Cardiac muscle cell (in vitro differentiated cells and primary cell): ENCODE measurements at places on chromosomes 4 and X.
A peak's percentile ranks its signal among the peaks of the same experiment; 100 is the strongest.

GRCh38 chrX:75603833-75604232 lies 81.0 kb upstream of the ZDHHC15 start:
- DNase-seq: peak; percentile 19

- DNase-seq: no peak
Measured at GRCh38 chr4:87502580-87503238, 26.5 kb downstream of the SPARCL1 start.

DNA sequence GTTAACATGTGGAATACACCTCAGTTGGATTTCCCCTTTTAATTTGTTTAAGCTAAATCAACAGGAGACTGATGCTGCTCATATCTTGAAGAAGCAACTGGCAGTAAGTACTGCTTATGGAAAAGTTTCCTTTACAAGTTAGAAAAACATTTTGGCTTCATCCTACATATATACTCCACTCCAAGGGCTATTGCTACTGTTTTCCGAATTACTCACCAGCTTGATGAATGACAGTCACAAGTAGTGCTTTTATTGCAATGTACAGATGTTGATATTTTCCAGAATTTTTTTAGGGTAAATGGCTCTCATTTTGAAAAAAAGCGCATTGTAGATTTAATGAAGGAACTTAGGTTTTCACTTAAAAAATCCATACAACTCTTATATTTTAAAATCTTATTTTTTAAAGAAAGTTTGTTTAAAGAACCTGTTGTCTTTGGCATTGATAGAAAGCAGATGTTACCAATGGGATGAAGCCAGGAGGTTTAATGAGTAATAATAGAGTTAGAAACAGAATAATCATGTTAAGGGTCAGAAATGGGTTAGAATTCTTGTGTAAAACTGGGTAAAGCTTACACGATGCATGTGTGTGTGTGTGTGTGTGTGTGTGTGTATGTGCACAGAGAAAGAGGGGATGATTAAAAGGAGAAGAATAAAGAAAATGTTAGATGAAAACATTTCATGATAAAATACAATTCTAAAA lies 272.9 kb downstream of the CFAP299 start:
- DNase-seq: no peak

GRCh38 chrX:150199803-150200202 lies 163.3 kb upstream of the MAMLD1 start:
- DNase-seq: no peak

GRCh38 chr4:166165829-166166420 lies 292.9 kb downstream of the TLL1 start:
- peak; percentile 87 for DNase-seq

GRCh38 chr4:112410364-112410763 lies 105.6 kb downstream of the NEUROG2 start:
- DNase-seq: no peak

DNA sequence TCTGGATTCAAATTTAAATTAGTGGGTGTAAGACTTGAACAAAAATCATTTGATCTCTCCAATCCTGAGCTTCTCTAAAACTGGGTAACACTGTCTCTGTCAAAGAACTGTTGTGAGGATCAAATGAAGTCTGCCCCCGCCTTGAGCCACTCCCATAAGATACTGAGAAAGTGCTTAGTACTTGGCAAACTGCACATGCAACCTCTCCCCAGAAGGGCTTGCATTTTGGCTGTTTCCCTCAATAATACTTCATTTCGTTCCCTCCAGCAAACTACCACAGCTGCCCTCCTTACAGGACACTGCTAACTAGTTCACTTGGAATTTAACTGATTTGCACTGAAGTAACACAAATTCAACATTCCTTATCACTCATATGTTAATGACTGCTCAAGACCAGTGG lies 79.8 kb downstream of the APBB2 start:
- DNase-seq: no peak

- DNase-seq: peak; percentile 20
Measured at GRCh38 chrX:71621603-71622002, 3.3 kb upstream of the CXCR3 start.

DNA sequence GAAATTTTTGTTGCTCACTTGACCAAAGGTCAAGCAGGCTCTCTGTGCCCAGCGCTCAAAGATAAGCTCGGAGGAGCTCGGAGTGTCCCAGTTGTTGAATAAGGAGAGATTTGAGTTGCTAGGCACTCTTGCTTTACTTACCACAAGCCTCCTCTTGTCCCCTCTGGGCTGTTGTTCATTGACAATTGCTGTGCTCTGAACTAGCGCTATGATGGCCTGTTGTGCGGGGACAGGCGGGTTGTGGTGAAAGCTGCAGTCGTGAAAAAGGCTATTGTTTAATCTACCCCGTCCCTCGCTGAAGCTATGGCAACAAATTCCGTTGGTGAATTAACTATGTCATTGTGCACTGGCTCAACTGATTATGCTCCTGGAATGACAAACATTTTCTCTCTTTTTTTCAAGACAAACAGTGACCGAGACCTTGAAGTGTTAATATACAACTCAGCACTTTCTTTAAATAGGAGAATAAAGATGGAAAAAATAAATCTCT lies 21.0 kb upstream of the POLA1 start:
- peak; percentile 86 for DNase-seq

GRCh38 chr4:6563935-6564645 lies 10.9 kb upstream of the MAN2B2 start:
- no peak for DNase-seq

DNA sequence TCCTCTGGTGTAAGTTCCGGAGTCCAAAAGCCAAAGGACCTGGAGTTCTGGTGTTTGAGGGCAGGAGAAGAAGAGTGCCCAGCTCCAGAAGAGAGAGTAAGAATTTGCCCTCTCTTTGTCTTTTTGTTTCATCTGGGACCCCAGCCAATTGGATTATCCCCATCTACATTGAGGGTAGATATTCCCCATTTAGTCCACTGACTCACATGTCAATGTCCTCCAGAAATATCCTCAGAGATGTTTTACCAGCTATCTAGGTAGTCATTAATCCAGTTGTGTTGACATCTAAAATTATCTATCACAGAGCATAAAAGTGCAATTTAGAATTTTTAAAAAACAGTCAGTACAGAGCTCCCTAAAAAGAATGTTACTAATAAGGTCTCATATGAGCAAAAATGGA lies 132.9 kb upstream of the TMEM47 start:
- DNase-seq: no peak

GRCh38 chr4:121411151-121411744 lies 30.4 kb upstream of the QRFPR start:
- no peak for DNase-seq

- DNase-seq: no peak
Measured at GRCh38 chr4:95250544-95251137, 298.1 kb downstream of the UNC5C start.
